Spinal cord (tissue), 10 donors: ENCODE measurements at places on chromosomes 7 and 10. TPM values are rescaled to one million over a fixed set of nuclear protein-coding genes. Genes with fewer than 3 reads are reported as not detected.

Gene IL2RA
- polyA plus RNA-seq: not detected

Gene BET1
- 25.9 TPM for polyA plus RNA-seq

Gene CPVL
- polyA plus RNA-seq: 14.7 TPM

Gene CFAP69
- 11.3 TPM for polyA plus RNA-seq

Gene SORCS3
- polyA plus RNA-seq: 14.9 TPM

Gene HERC4
- 41.8 TPM for polyA plus RNA-seq

Gene AS3MT
- polyA plus RNA-seq: 11.1 TPM

Gene PMS2
- polyA plus RNA-seq: 25.9 TPM

Gene ZCWPW1
- polyA plus RNA-seq: 6.6 TPM

Gene ITGA8
- 5.2 TPM for polyA plus RNA-seq

Gene ZCCHC24
- polyA plus RNA-seq: 66.5 TPM

Gene MINDY4
- 9.1 TPM for polyA plus RNA-seq

Gene NUTM2A
- 3.8 TPM for polyA plus RNA-seq

Gene HGF
- 1.4 TPM for polyA plus RNA-seq

Gene EBLN1
- not detected for polyA plus RNA-seq

Gene GJD4
- 0.29 TPM for polyA plus RNA-seq

Gene TNKS2
- 35.3 TPM for polyA plus RNA-seq

Gene HOXA10
- 1.3 TPM for polyA plus RNA-seq
